Caki2 (cell line): ENCODE measurements at places on chromosomes 16 and 17. TPM values are rescaled to one million over a fixed set of nuclear protein-coding genes. Genes with fewer than 3 reads are reported as not detected.

DNA sequence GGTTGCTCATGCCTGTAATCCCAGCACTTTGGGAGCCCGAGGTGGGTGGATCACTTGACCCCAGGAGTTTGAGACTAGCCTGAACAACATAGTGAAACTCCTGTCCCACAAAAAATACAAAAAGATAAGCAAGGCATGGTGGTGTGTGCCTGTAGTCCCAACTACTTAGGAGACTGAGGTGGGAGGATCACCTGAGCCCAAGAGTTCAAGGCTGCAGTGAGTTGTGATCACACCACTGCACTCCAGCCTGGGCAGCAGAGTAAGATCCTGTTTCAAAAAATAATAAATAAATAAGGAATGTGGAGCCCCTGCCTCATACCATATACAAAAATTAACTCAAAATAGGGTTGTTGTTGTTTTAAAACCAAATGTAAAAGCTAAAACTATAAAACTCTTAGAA is 26.2 kb upstream of the CORO1A start:
- no peak for DNase-seq

GRCh38 chr17:15513058-15513791 is 45.8 kb upstream of the CDRT4 start:
- no peak for DNase-seq

DNA sequence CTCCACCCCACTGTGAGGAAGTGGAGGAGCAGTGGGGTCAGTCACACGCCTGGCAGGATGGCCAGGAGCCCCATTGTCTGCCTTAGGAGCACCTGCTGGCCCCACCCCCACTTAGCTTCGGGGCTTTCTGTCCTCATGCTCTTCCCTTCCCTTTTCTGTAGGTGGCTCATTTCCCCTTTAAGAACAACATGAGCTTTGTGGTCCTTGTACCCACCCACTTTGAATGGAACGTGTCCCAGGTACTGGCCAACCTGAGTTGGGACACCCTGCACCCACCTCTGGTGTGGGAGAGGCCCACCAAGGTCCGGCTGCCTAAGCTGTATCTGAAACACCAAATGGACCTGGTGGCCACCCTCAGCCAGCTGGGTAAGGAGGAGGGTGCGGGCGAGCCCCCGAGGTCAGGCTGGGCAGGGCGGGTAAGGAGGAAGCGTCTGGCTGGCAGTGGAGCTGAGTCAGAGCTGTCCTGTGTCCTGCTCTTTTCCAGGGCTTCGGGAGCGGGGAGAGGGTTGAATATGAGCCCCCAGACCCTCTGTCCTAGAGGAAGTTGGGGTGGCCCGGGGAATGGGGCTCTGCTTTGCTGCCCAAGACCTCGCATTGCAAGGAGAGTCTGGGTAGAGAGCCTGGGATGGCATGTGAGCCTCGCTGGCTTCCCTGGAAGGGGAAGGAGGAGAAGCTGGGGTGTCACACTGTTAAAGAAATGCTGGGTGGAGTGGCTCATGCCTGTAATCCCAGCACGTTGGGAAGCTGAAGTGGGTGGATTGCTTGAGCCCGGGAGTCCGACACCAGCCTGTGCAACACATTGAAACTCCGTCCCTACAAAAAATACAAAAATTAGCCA is 9.2 kb upstream of the SERPINF1 start:
- DNase-seq = peak; percentile 60

CES5A gene
- total RNA-seq = not detected in 2 replicates

SLC9A5 gene
- not detected in 2 replicates for total RNA-seq

KRT25 gene
- total RNA-seq = not detected in 2 replicates
